Thymus (tissue), 14 donors: ENCODE measurements at places on chromosomes 7 and 10. TPM values are rescaled to one million over a fixed set of nuclear protein-coding genes. Genes with fewer than 3 reads are reported as not detected.

The ANKRD61 gene
- 0.05 TPM for total RNA-seq

- DNase-seq, result no peak
- H3K27ac ChIP-seq, result no peak overlapping the region
- no peaks in the 10 kb centered on the region for H3K4me1 ChIP-seq
- H3K27me3 ChIP-seq, result no peaks in the 10 kb centered on the region
- no peaks in the 10 kb centered on the region for H3K36me3 ChIP-seq
- H3K4me3 ChIP-seq, result no peak overlapping the region
These were observed 14.2 kb upstream of the ZNF786 start for GRCh38 chr7:149104749-149105148.

DNA sequence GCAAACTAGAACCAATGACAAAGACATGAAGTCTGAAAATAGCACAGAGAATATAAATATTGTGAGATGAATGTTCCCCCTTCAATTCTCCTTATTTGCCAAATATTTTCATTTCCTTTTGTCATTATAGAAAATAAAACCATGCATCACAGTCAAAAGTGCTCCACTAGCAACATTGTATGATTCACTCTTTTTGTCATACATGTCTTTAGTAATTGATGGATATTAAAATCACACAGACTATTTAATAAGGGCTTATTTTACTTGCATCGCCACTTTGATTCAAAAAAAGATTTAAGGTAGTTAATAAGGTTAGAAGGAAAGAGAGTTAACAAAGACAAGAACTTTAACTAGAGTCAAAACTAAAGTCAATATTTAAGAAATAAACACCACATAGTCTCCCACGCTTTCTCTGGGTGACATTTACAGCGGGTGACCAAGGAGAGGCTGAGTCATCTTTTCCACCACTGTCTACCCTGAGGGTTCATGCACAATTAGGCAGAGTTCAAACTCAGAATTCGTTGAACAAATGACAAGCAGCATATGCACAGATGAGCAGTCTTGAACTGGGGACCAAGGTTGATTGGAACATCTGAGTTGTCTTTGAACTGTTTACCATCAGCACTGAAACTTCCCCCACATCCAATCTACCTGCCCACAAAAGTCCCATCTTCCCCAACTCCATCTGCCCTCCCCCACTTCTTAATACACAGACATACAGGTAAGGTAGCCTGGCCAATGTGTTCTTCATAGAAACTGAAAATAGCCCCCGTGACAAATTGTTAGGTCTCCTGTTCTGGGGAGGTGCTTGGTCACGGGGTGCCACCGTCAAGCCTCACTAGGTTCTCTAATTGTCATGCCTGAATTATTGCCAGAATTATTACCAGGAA lies 42.5 kb downstream of the C7orf25 start:
- H3K27ac ChIP-seq, result no peak overlapping the region
- no peaks in the 10 kb centered on the region for H3K4me1 ChIP-seq
- no peak overlapping the region for H3K4me3 ChIP-seq
- no peaks in the 10 kb centered on the region for H3K36me3 ChIP-seq
- DNase-seq, result no peak

The CCDC6 gene
- total RNA-seq, result 9.3 TPM

DNA sequence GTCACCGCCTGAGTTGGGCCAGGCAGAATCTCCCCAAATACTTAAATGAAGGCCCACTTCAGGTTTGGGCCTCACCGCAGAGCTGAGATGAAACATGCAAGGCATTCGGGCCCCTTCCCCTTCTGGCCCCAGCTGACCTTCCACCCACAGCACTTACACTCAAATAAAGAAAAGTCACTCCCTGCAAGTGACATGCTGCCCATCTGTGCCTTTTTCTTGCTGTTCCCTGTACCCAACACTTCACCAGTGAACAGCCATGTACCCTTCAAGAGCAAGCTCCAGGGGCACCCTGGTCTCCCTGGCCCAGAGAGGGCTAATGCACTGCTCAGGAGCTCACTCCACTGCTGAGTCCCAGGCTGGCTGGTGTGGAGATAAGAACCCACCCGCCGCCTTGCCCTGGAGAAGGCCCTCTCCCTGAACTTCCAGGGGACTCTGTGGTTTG lies 40.7 kb downstream of the ZCCHC24 start:
- H3K27me3 ChIP-seq, result peaks cover 17% of the 10 kb centered on the region
- peaks cover 15% of the 10 kb centered on the region for H3K4me1 ChIP-seq
- H3K4me3 ChIP-seq, result no peak overlapping the region
- no peaks in the 10 kb centered on the region for H3K36me3 ChIP-seq
- DNase-seq, result no peak
